CD14-positive monocyte (primary cell): ENCODE measurements at places on chromosomes 7 and 10.

DNA sequence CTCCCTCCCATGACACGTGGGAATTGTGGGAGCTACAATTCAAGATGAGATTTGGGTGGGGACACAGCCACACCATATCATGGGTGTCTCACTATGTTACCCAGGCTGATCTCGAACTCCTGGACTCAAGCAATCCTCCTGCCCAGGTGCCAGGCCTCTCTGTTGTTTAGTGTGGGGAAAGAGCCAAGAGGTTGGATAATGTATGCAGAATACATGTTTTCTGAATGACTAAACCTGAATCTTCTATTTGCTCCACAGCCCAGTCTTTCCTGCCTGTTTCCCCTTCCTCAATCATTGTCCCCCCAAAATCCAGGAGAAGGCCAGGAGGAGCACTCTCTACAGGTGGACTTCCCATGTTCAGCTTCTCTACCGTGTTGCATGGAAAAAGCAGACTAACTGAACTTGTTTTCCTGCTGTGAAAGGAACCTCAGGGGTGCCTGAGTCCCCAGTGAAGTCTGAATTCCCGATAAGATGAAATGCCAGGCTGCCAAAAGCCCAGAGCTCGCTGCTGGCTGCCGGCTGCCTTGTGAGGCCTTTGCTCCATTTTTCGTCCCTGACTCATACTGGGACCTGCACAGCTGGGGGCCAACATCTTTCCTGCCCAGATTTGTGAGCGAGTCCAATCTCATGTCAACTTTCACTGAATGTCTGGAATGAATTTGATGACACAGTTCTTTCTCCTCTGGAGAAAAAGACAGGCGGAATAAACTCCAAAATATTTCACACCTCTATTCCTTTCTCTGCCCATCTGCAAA is 588.0 kb downstream of the CALN1 start:
- DNase-seq = no peak

GRCh38 chr7:115593111-115593510 is 437.5 kb downstream of the TFEC start:
- DNase-seq = no peak

DNA sequence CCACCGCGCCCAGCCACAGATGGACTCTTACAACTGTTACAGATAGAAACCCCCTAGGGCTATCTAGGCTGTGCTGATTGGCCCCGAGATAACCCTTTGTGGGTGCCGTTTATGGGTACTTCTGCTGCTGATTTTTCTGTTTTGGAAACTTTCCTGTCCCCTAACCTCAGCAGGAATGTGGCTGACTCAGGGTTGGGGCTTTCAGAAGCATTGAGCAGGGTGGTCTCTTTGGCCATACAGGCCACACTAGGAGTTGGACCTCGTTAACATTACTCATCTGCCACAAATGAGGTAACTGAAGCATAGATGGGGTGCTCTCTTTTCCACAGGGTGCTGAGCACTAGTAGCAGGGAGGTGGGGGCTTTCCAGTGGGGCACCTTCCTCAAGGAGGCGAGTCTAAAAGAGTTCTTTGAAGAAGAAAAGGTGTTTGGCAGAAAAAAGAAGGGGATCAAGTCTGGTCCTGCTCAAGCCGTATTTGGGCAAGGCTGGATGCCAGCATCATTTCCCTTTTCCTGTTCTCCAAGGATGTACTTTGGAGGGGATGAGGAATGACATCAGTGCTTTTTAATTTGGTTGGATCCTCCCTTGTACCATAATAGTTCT is 6.4 kb downstream of the ZSCAN25 start:
- DNase-seq = no peak

GRCh38 chr10:35195361-35196306 is 69.0 kb downstream of the CREM start:
- DNase-seq = peak; percentile 91

DNA sequence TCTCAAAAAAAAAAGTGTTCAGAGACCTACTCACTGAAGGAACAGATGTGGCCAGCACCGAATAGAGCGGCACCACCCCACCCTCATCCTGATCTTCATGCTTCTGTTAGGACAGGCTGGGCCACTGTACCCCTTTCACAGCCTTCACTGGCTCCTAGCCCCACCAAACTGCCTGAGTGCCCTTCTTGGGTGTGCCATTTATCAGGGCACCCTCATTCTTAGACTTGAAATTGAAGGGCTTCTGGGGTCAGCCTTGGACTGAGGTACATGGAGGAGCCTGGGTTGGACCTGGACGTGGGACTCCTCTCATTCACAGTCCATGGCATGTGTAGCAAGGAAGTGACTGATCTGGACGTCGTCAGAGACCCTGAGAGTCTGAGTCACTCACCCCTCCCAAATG is 190.3 kb downstream of the COBL start:
- DNase-seq = no peak

GRCh38 chr10:97584798-97585438 is 729 bp downstream of the HOGA1 start:
- no peak for DNase-seq

DNA sequence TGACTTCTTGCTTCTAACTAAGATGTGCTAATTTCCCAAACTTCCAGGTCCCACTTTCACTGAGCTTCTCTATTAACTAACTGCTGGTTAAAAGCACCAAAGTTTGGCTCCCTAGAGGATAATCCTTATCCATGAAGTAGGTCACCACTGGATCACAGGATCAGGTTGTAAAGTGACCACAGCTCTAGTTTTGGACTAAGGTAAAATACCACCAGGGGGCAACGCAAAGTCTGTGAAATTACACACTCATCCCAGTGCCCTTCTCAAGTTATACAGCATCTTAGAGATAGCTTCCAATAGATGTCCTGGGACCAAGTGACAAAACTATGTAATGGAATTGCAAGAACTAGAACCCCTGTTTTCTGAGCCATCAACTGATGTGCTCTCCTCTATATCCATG is 116.4 kb upstream of the ASAH2 start:
- peak; percentile 45 for DNase-seq

- DNase-seq = peak; percentile 75
Observed at GRCh38 chr7:28986765-28987110, 28.6 kb upstream of the TRIL start.

DNA sequence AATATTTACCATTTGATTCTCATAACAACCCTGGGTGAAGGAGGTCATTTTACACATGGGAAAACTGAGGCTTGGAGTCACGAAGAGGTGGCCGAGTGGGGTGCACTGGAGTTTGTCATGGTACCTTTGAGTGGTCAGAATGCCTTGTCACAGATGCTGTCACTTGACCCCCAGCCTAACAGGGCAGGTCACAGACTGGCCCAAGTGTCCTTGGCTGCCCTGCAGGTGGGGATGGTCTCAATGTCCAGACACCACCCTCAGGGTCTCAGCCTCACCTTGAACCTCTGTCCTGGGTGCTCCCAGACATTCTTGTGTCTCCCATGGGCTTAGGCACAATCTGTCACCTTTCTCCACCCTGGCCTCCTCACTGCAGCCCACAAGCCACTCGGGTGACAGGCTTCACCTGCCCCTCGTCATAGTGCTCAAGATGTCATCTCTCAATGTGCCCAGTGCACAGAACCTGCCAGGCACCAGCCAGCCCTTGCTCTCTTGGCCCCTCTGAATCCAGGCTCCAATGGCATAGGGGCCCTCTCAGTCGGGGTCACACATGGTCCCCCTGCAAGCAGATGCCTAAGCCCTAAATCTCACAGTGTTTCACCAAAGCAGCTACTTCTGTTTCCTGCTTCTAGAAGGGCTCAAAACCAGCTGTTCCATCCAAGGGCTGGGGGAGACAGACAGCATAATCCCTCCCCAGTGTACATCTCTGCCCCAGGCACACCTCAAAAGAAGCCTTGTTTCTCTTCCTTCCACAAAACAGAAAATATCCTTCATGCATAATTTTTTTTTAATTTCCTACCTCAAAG is 76.8 kb upstream of the NANOS1 start:
- no peak for DNase-seq

GRCh38 chr10:128322950-128323349 is 196.7 kb upstream of the MKI67 start:
- DNase-seq = no peak

GRCh38 chr7:47685712-47686376 is 103.9 kb upstream of the TNS3 start:
- DNase-seq = no peak

DNA sequence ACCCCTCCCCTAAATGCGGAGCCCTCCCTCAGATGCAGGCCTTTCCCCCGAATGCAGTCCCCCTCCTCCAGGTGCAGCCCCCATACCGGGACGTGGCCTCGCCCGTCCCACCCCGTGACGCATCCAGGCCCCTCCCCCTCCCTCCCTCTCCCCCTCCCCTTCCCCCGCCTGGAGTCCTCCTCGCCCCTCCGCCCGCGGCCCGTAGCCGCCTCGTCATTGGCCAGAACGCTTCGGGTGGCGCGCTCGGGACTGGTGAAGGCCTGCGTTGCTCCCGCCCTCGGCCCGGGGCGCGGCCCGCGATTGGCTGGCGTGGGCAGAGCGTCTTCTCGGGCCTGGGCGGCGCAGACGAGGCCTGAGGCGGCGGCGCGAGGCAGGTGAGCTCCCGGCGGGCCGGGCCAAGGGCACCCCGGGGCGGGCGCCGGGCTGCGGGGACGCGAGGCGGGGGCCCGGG is 16.0 kb upstream of the SUN1 start:
- DNase-seq = peak; percentile 92

DNA sequence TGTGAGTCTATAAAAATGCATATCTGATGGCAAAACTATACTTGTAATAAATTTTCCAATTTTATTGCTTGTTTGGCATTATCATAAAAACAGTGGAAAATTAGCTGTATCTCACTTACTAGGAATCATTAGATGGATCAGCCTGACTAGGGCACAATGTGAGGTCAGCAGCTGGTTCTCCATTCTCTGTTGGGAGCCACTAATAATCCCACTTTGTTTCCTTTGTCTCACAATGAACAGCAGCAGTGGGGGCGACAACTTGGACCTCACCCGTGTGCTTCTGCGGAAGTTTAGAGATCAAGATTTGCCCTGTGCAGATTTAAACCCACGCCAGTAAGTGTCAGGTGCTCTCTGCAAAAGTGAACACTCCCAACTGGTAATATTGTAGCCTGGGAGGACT is 295.5 kb downstream of the ABCA13 start:
- DNase-seq = no peak

DNA sequence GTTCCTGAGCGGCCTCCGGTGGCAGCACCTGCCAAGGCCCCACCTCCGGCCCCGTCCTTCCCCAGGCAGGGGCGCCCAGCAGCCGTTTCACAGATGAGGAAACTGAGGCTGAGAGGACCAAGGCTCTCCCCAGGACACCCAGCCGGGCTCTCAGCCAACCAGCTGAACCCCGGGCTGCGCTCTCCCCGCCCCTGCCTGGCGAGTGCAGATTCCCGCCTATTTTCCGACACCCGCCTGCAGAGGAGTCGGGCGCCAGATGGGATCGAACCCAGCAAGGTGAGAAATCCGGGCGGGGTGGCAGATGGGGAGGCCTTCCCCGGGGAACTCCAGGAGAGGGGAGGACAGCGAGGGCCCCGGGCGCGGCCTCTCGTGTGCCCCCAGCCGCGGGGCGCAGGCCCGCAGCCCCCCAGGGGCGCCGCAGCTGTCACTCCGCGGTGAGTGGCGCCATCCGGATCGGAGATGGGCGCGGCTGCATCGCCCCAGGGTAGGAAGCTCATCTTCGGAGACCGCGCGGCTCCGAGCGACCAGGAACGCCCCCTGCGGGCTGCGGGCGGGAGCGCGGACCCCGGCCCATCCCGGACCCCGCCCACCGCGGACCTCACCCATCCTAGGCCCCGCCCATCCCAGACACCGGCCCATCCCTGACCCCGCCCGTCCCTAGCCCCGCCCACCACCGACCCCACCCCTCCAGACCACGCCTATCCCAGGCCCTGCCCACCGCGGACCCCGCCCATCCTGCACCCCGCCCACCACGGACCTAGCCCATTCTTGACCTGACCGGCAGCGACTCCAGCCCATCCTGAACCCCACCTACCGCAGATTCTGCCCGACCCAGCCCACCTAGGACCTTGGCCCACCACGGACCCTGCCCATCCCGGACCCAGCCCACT is 90.3 kb downstream of the MICALL2 start:
- DNase-seq = no peak

DNA sequence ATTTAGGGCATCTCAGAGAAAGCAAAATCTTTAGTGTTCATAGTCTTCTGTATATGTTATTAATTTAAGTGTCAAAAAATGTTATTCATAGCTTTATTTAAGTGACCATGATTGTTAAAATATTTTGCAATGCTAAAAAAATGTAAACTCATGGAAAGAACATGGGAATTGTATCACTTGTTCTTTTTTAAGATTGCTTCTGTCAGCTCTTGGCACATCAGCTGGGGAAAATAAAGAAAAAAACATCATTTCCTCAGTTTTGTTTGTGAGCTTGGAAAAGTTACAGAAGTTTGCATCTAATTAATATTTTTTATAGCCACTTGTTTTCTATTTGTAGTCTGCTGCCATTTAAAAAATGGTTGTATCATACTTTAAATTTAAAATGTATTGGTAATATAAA is 285.9 kb upstream of the CSTF2T start:
- no peak for DNase-seq

- no peak for DNase-seq
Observed at GRCh38 chr7:79806161-79806734, 328.4 kb upstream of the GNAI1 start.

- DNase-seq = no peak
Observed at GRCh38 chr10:7756360-7756992, 31.3 kb downstream of the KIN start.

DNA sequence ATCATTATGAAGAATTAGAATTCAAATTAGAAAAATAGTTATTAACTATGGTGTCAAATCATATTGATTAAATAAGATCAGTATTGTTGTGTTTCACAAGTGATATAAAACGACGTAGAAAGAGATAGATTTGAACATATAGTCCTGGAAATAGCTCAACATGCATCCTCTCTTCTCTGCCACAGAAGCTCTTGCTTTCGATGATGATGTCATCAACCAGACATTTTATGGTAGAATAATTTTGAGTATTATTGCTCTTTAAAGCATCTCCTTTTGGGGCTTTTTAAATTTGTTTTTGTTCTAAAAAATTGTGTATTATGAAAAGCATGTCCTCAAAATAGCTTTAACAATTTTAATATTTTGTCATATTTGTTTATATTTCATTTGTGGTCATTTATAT is 95.0 kb downstream of the DGKB start:
- DNase-seq = no peak

DNA sequence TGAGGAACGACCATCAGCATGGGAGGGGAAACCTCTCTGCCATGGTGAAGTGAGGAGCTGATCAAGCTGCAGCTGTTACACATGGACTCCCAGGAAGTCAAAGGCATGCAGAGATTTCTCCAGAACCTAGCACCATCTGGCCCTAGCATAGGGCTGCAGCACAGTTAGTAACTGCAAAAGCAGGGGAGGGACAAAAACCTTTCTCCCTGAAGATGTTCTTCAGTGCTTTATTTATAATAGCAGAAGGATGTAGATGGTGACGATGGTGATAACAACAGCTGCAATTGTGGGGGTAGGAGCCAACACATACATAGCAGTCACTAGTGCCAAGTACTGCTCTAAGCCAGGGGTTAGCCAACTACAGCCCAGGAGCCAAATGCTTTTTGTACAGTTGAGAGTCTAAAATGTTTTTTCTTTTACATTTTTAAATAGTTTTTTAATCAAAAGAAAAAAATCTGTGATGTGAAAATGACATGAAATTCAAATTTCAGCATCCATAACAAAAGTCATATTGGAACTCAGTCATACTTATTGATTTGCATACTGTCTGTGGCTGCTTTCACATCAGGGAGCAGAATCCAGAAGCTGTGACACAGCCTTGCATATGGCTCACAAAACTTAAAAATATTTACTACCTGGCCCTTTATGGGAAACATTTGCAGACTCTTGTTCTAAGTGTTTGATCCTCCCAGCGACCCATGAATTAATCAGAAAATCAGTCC is 299.5 kb downstream of the ELMO1 start:
- no peak for DNase-seq

GRCh38 chr10:121633056-121633455 is 34.8 kb upstream of the FGFR2 start:
- DNase-seq = no peak

GRCh38 chr10:4806534-4806933 is 19.5 kb upstream of the AKR1E2 start:
- no peak for DNase-seq
